ENCODE measurements at places on chromosomes 1 and 21.

GRCh38 chr1:180094705-180095295, 59.9 kb upstream of the QSOX1 start:
- DNase-seq, result no peak

- no peak for DNase-seq
These were observed 580.0 kb upstream of the RGS18 start for GRCh38 chr1:191578281-191578680.

DNA sequence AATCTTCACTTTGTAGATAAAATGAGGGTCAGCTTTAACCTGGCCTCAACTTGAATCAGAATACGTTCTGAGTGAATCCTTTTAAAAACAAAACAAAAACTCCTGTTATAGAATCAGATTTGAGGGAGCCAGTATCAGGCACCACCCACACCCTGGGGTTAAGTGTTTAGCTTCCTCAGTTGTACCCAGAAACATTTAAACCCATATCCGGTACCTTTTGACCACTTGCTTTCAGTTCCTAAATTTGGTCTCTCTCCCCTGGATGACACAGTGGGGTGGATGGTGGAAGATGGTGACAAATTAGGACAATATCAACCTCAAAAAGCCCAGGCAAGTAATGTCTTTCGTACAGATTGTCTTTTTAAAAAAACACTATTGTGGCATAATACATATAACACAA, 10.4 kb downstream of the KLHDC7A start:
- no peak for DNase-seq

DNA sequence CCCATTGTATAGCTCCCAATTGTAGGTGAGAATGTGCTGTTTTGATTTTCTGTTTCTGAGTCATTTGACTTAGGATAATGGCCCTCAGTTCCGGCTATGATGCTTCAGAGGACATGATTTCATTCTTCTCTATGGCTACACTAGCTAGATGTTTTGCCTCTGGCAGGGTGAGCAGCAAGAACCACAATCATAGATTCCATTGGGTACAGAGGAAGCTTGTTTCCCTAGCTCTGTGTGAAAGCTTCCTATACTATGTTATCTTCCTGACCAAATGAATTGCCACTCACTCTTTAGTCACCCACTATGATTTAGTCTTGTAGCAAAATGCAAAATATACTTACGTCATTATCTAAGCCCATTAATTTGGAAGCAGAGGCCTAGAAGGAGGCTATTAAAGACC, 616.3 kb downstream of the PLA2G4A start:
- DNase-seq, result no peak

GRCh38 chr1:216523449-216524190, 100.4 kb upstream of the USH2A start:
- DNase-seq, result peak; percentile 63

- no peak for DNase-seq
These were observed 21.8 kb downstream of the RXRG start for GRCh38 chr1:165423136-165423535.

GRCh38 chr1:214402613-214403083, 121.7 kb downstream of the SMYD2 start:
- DNase-seq, result no peak

DNA sequence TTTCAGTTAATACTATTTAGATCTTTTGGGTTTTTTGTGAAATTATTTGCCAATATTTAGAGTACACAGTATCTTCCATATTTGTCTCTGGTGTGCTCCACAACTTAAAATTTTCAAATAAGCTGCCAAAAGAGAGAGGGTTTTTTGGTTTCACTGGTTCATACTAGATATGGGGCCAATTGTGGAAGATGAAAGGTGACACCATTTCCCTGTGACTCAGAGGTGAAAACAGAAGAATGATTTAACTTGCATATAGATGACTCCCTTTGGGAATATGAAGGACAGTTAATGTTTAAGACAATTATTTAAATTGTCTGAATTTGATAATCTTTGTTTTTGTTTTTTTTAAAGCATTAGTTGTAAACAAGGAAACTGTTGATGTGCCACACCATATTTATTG, 37.5 kb downstream of the IVNS1ABP start:
- peak; percentile 54 for DNase-seq

DNA sequence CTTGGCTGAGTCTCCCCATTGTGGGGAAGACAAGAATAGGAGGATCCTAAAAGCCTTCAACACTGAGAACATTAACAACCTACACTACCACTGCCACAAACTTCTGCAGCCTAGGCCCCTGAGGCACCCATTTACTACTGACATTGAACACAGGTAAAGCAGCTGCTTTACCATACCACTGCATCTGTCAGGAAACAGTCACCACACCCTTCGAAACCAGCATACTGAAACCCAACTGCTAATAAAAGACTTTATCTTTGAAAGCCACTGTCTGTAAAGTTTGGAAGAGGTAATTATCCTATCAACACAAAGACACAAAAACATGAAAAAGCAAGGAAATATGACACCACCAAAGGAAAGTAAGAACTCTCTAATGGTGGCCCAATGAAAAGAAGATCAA, 7.4 kb downstream of the IFNAR1 start:
- DNase-seq, result no peak

DNA sequence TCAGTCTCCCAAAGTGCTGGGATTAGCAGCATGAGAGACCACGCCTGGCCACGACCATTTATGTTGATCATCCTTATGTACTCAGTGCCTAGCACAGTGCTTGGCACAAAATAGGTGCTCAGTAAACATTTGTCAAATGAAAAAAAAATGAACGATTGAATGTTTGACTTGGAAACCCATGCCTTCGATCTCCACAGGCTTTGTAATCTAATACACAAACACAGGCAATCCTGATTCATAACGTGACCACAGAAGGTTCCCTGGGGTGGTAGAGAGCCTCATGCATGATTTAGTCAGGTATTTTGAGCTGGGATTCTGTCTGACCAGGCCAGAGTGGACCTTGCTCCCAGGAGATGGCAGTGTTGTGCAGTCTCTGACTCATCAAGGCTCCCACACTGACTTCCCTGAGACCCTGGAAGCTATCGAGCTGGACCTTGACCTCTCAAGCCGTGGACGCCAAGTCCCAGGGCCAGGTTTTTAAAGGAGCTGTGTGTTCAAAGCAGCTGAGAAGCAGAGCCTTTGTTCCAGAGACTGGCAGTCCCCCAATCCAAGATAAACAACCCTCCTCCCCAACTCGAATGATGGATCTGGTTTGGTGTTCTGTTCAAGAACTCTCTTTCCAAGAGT, 81.1 kb downstream of the PGM1 start:
- DNase-seq, result peak; percentile 82

- peak; percentile 10 for DNase-seq
These were observed 395.4 kb downstream of the KIF26B start for GRCh38 chr1:245549996-245550719.

DNA sequence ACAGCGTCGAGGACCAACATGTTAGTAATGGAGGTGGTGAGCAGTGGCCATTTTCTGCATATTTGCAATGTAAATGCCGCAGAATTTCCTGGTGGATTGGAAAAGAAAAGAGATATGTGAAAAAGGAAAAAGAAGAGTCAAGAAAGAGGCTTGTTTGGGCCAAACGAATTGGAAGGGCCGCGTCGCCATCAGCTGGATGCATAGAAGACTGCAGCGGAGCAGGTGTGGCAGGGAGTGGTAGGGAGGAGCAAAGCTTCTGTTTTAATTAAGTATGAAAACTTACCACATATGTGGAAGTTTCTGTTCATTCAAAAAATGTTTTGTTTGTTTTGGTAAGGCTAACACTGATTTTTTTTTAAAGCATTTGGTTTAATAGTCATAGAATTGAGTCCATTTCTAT, 690.7 kb downstream of the NCAM2 start:
- peak; percentile 57 for DNase-seq

DNA sequence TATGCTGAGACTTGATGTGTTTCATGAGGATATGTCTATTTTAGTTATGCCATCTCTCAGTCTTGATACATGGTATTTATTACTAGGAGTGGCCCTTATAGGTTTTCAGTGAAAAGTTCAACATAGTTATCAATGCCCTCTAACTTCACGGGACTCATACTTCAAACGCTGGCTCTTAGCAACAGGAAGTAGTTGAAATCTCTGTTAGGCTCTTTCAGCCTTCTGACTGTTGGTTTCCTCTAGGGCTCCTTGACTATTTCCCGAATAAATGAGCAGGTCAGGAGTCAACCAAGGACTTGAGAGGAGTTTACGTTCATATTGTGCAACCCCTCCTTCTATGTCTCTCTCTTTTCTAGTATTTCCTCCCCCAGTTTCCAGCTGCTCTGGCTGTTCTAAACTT, 141.8 kb downstream of the RGS7 start:
- DNase-seq, result peak; percentile 10

DNA sequence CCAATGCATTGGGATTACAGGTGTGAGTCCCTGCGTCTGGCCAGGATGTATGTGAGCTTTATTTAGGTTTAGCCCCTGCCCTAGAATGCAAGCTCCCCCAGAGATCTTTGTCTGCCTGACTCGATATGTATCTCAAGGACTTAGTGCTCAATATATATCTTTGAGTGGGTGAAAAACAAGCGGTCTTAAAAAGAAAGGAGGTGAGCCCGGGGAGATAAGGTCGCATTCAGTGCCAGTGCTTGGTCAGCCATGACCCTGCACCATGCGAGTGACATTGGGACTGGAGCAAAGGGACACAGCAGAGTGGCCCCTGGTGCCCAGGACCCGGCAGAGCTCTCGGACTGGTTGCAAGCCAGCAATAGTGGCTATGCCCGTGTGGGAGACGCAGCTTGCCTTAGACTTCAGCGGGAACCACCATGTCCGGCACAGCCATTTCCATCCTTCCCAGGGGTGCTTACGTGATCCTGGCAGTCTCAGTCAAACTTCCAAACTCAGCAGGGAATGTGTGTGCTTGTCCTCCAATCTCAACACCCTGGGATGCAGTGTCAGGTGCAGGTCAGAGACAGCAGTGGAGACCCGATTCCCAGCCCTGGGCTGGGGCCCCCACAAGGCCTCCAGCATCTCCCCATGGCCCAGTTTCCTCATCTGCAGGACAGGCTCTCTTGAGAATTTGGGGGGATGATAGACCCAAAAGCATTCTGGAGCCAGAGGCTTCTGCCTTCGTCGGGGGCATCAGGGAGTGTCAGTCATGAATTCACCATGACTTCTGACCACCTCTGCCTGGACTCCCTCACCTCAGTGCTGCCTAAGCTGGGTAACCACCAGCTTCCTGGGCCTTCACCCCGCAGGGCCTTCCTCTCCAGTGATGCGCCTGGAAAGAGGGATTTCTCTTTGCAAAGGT, 1.8 kb downstream of the MX2 start:
- DNase-seq, result no peak

DNA sequence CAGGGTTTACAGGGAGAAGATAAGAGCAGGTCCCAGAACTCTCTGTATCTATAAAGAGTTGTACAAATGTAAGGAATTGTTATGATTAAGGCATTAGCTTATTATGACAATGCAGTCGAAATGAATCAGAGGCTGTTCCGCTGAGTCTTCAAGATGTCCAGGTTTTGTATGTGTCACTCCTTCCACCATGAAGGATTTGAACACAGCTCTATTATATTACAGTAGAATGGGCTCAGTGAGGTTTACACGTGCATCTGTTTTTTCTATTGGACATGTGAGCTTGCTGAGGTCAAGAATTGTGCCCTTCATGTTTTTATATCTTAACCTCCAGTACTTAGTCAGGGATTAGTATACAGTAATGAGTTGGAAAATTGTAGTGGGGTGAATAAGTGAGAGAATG, 86.3 kb downstream of the MPZL1 start:
- DNase-seq, result peak; percentile 72

DNA sequence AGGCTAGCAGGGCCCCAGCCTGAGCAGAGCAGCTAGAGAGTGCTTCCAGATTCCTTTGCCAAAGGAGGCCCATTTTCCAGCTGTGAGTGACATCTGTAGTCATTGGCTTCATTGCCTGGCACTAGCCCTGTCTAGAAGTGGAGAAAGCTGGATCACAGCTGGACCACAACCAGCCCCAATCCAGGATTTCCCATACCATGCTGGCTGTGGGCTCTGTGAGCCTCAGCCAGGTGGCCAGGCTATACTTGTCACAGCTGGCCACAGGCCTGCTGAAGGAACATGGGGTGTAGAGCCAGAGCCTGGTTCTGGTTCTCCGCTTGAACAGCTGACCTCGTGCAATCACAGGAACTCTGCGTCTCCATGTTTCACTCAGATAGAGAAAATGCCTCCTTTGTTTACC, 36.6 kb downstream of the RIMKLA start:
- no peak for DNase-seq

- no peak for DNase-seq
These were observed 1.7 kb upstream of the SIM2 start for GRCh38 chr21:36697060-36697850.

GRCh38 chr1:197440715-197441114, 172.7 kb downstream of the CRB1 start:
- DNase-seq, result no peak

GRCh38 chr1:165383067-165383466, 26.6 kb upstream of the LMX1A start:
- peak; percentile 72 for DNase-seq

GRCh38 chr1:46412893-46413595, 18.9 kb downstream of the FAAH start:
- DNase-seq, result no peak

GRCh38 chr1:237154157-237154556, 112.2 kb downstream of the RYR2 start:
- DNase-seq, result peak; percentile 10

GRCh38 chr1:4611563-4612341, 42.7 kb upstream of the AJAP1 start:
- DNase-seq, result no peak

DNA sequence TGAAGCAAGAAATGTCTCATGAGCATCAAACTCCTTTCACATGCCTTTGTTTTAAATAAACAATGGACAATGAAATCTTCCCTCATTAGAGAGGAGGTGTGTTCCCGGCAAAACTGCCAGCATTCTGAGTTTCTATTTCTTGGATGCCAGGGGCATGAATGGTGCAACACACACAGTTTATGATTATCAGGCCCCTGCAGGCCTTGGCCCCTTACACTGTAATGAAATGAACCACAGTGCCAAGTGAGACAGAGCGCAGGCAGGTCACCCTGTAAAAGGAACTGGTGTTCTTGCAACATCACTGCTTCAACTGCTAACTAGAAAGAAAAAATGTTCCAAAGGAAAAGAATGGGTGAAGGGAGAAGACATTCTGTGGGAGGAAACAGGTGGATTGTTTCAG, 3.8 kb upstream of the PIGC start:
- no peak for DNase-seq

- peak; percentile 14 for DNase-seq
These were observed 66.1 kb upstream of the FAM3B start for GRCh38 chr21:41250519-41250918.

DNA sequence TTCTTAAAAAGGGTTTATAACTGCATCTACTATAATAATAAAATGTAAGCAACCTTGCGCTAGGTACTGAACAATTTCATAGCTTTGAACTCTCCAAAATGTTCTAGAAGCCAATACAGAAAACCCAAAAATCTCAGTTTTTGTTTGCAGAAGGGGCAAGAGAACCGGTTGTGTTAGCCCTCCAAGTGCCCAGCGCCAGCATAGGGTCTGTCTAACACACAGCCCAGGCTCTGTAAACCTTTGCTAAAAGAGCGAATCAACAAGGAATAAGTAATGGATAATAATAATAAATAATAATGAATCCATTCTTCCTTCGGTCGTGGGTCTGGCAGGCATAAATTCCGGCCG, 333 bp upstream of the CHAF1B start:
- DNase-seq, result no peak

GRCh38 chr1:155000726-155001424, 1.7 kb upstream of the ZBTB7B start:
- peak; percentile 94 for DNase-seq

GRCh38 chr1:186289943-186290545, 85.0 kb downstream of the TPR start:
- DNase-seq, result no peak

Measured in foreskin fibroblast (primary cell).